ENCODE measurements at places on chromosomes 13 and 19.

DNA sequence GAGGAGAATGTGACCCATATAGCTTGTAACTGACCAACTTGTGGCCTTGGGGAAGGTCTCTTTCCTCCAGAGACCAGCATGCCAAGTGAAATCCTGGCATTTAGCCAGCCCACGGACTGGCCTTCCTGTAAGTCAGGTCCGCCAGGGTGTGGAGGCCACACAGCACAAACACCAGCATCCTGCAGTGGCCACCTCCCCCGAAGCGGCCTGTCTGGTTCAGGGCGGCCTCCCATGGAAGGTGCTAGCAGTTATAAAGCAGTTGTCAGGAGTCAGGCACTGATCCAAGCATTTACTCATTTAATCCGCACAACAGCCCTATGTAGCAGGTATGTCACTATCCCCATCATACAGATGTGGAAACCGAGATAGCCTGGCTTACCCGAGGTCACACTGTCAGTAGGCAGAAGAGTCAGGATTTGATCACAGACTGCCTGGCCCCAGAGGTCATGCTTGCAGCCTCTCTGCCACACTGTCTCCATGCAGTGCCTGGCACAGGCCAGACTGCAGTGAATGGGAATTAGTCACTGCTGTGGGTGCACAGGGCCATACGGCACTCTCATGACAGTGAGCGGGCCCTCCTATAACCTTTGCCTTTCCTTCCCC is 36.7 kb downstream of the CAPN12 start:
- DNase-seq: no peak

- no peak for DNase-seq
Observed at GRCh38 chr19:55677572-55678028, 2.6 kb downstream of the EPN1 start.

GRCh38 chr13:96822895-96823294 is 171.4 kb downstream of the OXGR1 start:
- peak; percentile 26 for DNase-seq

GRCh38 chr19:55088543-55089341 is 13.1 kb downstream of the EPS8L1 start:
- DNase-seq: peak; percentile 94

DNA sequence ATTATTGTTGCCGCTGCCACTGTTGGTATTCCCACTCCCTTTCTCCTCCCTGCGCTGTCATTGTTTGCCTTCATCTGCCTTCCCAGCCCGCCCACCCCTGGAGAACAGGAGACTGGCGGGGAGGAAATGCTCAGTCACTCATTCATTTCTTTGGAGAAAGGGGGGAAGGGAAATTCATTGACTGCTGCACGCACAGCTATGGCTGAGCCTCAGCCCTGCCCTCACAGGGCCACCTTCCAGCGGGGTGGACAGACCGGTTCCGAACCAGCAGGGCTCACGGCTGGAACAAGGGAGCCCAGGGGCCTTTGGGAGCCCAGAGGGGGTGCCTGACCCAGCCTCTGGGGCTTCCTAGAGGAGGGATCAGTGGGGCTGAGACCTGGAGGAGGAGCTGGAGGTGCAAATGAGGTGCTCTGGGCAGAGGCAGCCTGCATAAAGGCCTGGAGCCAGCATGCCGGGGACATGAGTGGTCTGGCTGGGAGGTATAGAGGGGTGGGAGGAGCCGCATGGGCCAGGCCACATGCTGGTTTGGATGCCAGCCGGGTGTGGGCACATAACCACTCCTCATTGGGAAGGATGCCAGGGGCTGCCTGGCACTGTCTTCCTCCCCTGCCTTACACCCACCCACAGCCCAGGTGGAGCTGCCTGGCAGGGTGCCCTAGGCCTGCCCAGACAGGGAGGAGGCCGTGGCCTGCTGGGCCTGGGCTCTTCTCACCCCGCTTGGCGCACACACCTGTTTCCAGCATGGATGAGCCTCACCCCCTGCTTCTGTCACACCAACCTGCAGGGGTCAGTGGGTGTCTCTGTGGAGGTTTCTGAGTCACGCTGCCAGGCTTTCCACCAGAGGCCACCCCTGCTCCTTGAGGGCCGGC is 26.8 kb downstream of the PPP5C start:
- DNase-seq: peak; percentile 15

GRCh38 chr13:76991432-76991795 is 467 bp upstream of the CLN5 start:
- no peak for DNase-seq

DNA sequence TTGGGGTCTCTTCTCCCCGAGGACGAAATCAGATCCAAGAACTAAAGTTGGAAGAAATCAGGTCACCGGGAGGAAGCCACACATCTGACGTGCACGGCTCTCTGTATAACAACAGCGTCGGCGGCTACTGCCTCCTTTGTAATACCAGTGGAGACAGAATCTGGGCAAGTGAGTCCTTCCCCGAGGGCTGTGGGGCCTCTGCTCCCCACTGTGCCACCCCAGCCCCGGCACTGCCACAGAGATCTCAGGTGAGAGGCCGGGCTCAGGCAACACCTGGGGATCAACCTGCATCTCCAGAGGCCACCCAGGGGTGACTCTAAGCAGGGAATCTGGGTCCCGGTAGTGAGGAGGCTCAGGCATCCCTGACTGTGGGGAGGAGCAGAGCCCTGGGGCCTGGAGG is 33.7 kb upstream of the C13orf46 start:
- DNase-seq: no peak

- no peak for DNase-seq
Observed at GRCh38 chr19:18980432-18981020, 39.5 kb upstream of the HOMER3 start.

DNA sequence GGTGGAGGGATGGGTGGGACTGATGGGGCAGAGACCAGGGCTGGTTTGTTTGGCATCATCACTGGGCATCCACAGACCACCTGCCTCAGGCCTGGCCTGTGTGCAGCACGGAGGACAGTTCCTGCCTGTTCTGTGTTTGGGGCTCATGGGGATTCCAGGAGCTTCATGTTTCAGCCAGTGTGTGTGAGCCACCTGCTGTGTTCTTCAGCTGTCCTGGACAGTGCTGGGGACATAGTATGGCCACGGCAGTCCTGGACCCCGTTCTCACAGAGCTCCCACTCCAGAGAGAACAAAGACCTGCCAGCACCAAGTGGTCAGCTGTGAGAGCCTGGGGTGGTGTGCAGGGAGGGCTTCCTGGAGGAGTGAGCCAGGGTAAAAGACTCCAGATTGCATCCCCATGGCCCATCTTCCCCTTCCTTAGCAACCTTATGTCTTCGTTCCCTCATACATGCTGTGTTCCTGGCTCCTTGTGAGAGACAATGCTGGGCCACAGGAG is 2.0 kb upstream of the CCDC97 start:
- DNase-seq: no peak

- DNase-seq: peak; percentile 32
Observed at GRCh38 chr19:38792250-38793111, 3.5 kb downstream of the LGALS7B start.
